ENCODE measurements at places on chromosomes 7 and 10.

- no peak for DNase-seq
Observed at GRCh38 chr7:24968165-24968564, 11.8 kb downstream of the OSBPL3 start.

DNA sequence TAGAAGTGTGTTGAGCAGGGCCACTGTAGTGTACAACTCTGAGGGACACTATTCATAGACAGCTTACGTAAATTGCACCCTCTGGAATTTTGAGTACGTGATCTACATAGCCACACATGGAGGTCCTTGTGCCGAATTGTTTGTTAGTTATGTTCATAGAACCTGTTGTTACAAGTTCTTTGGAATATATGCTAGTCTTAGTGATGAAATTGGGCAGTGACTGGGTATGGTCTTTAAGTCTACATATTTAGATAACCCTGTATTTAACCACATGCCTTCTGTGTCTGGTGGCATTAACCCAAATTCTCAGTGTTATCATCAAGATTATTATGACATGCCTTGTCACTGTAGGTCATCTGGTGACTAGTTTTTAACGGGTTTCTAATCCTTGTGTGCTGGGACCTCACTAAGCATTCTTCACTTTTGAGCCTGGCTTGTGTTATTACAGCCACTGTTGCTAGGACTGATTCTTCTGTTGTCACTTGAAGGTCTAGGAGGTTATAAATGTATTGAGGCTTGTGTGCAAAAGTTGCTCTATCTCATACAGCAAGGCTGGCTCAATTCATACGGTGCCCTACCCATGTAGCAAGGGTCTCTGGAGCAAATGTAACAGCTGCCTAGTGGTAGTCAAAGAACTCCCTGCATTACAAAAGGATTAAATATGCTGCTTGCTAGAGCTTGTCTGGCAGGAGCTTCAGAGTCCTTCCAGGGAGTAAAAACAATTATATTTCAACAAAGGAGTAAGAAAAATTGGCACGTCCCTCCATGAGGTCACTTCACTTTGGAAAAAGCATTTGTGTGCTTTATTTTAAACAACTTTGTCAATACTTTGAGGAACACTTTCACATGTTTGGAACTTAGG lies 65.4 kb downstream of the CDK14 start:
- DNase-seq = no peak

DNA sequence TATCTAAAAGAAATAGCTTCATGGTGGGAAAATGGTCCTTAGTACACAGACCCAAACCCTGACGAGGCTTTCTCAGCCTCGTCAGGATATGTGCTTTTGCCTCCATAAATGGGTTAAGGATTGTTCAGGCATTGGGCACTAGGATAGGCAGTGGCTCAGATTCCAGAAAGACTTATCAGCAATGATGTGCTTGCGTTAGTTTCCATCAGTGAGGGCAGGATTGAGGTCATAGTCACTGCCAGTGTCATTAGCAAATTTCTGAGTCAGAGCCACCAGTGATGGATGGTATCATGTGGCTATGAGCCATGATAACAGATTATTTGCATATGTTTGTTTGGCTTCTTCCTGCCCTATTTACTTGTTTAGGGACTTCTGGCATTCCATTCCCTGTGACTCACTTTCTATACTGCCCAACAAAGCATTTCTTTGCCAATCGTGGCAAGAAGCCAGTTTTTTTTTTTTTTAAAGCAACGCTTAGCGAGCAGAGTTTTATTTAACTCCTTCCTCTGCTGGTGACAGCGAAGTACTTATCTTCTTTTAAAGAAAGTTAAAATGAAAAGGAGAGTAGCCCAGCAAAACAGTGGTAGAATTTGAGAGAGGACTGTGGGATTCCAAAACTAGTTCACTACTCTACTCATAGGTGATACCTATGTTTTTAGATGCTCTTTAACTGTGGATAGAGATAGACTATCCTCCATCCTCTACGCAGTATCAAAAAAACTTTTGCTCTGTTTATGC lies 44.4 kb downstream of the MYPN start:
- DNase-seq = no peak

GRCh38 chr7:13278020-13278419 lies 590.6 kb downstream of the ARL4A start:
- DNase-seq = no peak

- no peak for DNase-seq
Observed at GRCh38 chr7:6571160-6571779, 6.0 kb upstream of the ZDHHC4 start.

DNA sequence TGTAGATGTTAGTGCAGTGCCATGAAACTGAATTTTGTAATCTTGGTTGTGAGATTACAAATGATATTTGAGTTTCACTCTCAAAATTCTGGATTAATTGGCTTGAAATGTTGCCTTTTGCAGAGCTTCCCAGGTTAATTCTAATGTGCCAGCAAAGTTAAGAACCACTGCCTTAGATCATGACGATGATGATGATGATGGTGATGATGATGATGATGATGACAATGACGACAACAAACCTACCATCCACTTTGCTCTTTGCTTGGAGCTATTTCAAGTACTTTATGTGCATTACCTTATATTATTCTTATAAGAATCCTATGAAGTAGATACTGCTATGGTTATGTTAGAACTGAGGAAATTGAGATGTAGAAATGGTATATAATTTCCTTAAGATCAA lies 261.6 kb downstream of the CNTNAP2 start:
- DNase-seq = no peak

GRCh38 chr7:97130417-97131139 lies 13.1 kb downstream of the SDHAF3 start:
- DNase-seq = no peak

- DNase-seq = no peak
Observed at GRCh38 chr10:103896225-103896624, 21.8 kb downstream of the STN1 start.

DNA sequence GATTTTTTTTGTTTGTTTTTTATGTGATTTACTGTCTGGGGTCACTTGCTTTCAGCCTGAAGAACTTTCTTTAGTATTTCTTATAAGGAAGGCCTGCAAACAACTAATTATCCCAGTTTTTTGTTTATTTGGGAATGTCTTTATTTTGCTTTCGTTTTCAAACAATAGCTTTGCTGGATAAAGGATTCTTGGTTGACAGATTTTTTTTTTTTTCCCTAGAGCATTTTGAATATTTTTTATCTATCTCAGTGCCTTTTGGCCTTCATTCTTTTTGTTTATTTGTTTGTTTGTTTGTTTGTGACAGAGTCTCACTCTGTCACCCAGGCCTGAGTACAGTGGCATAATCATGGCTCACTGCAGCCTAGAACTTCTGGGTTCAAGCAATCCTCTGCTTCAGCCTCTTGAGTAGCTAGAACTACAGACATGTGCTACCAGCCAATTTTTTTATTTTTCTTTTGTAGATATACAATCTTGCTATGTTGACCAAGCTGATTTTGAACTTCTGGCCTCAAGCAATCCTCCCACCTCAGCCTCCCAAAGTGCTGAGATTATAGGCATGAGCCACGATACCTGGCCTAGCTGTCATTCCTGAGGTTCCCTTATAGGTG lies 46.3 kb upstream of the FZD9 start:
- no peak for DNase-seq

- no peak for DNase-seq
Observed at GRCh38 chr7:154424350-154424749, 372.2 kb downstream of the DPP6 start.

DNA sequence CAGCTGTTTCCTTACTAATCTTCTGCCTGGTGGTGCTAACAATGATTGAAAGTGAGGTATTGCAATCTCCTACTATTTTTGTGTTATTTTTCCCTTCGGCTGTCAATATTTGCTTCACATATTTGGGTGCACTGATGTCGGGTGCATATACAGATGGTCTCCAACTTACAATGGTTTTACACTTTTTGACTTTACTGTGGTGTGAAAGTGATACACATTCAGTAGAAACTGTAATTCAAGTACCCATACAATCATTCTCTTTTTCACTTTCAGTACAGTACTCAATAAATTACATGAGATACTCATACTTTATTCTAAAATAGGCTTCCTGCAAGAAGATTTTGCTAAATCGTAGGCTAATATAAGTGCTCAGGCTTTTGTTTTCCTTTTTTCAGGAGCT lies 73.2 kb downstream of the RNF216 start:
- no peak for DNase-seq

Data from activated CD8-positive, alpha-beta memory T cell treated with anti-CD3 and anti-CD28 coated beads, Interleukin-2, amount 50 U/mL, for 48 hours (primary cell).